ENCODE measurements at places on chromosomes 3 and 15. TPM values are rescaled to one million over a fixed set of nuclear protein-coding genes. Genes with fewer than 3 reads are reported as not detected.

DNA sequence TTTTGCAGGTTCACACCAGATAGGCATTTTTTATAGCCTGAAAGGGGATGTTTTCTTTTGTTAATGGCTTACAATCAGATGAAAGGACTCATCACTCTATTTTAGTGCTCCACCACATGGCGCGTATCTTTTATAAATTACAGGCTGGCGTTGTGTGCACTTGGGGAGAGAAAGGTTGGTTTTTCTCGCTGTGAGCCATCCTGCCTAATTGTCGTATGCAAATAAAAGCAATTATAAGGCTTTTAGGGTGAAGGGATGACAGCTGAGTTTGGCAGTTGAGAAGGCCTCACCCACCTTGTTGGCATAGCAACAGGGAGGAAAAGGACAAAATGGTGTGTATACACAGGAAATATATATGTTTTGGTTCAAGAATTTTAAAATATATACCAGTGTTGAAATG is 268.0 kb downstream of the NR2F2 start:
- DNase-seq, result no peak

- DNase-seq, result no peak
These were observed 98.5 kb upstream of the SLC25A36 start for GRCh38 chr3:140842984-140843649.

DNA sequence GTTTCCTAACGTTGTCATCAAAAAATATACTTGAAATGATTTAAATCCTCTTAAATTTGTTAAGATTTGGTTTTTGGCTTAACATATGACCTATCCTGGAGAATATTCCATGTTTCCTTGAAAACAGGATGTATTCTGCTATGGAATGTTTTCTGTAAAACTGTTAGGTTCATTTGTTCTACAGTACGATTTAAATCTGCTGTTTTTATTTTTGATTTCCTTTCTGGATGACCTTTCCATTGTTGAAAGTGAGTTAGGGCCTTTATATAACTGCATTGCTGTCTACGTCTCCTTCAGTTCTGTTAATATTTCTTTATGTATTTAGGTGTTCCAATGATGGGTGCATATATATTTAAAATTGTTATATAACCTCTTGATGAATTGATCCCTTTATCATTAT is 465.3 kb upstream of the ALCAM start:
- DNase-seq, result no peak

DNA sequence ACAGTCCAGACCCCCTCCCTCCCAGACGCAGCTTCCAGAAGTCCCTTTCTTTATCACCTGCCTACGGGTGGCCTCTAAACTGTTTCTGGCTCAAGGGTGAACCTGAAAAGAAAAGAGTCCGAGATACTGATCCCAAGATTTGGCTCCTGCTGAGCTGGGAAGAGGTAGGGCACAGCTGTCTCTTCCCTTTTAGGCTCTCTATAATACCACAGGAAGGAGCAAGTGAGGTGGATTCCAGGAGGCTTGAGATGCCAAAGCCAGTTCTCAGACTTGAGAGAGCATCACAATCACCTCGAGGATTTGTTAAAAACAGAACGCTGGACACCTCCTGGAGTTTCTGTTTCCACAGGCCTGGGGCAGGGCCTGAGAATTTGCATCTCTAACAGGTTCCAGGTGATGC is 12.3 kb downstream of the ST8SIA2 start:
- DNase-seq, result no peak

Gene WNT7A
- total RNA-seq, result 0.20 TPM

GRCh38 chr15:75597667-75598341 is 18.7 kb upstream of the PTPN9 start:
- DNase-seq, result peak; percentile 69

Gene MNS1
- total RNA-seq, result 0.23 TPM

DNA sequence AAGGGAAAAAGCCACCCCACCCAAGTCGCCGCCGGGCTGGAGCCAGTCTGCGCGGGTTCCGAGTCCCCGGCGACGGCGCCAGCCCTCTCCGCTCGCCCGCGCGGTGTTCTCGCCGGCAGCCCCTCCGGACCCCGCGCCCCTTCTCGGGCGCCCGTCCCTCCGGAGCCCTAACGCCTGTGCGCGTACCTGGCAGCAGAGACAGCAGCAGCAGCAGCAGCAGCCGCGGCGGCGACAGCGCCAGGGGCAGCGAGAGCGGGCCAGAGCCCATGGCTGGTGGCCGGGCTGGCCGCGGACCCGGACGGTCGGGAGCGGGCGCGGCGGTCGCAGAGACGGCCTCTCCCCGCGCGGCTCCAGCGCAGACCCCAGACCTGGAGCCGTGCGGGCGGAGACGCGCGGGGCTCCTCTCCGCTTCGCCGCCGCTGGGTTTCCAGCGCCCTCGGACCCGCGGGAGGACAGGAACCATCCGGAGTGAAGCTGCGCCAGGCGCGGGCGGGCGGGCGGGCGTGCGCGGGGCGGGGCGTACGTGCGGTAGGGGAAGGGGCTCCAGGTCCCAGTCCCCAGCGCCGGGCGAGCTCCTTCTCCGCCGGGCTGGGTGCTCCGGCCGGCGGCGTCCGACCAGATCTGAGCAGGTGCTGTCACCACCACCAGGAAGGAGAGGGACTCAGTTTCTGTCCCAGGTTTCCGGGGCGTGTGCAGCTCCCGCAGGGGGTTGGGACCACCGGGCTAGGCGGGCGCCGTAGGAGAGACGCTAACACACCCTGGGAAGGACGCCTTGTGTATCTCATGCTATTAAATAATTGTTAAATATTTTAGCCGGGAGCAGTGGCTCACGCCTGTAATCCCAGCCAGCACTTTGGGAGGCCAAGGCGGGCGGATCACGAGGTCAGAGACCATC is at the start of gene CHRNA3:
Gene CHRNA3 (minus strand): TSS at position 470 of the 895 bp plus-strand sequence. CDS start 202 bp downstream, at position 268.
- no peak for DNase-seq

Gene RBPMS2
- total RNA-seq, result 0.10 TPM

Gene ALG1L2
- total RNA-seq, result 0.96 TPM

Gene NKIRAS1
- 2.5 TPM for total RNA-seq

Gene SLC24A5
- not detected for total RNA-seq

Data from activated CD4-positive, alpha-beta T cell treated with anti-CD3 and anti-CD28 coated beads, Interleukin-2, amount 10 ng/mL, durations not matched to agents 7 days and 5 days (primary cell).